ENCODE measurements at places on chromosomes 4 and X.

DNA sequence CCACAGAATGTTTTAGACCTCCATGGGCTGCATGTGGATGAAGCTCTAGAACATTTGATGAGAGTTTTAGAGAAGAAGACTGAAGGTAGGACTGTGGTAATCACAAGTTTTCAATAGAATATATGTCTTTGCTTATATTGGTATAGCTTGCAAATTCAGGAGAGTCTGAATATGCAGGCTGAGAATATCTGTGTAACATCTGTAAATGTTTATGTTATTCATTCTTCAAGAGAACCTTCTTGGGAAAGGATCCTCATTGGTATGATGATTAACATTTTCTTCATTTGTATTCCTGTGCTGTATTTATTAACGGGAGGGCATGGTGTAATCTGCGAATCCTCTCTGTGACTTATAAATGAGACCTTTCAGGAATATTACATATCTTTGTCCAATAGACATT is 52.1 kb upstream of the RHOH start:
- DNase-seq, result no peak

DNA sequence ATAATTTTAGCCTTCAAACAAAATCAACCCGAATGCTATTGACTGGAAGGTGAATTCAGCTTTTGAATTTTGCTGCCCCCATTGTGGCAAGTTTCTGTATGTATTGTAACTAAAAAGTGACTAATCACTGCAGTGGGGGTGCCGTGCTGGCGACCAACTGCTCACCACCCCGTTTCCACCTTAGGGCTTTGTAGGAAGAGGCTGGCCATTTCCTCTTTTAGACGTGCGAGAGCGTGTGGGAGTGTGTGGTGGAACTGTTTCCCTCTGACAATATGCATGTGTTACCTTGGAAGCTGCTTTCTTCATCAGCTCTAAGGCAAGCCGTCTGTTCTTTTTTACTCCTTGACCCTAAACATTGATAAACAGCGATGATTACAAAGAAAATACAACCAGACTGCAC is 78.8 kb downstream of the SEL1L3 start:
- no peak for DNase-seq

GRCh38 chrX:118182025-118182424 is 65.4 kb upstream of the KLHL13 start:
- no peak for DNase-seq

DNA sequence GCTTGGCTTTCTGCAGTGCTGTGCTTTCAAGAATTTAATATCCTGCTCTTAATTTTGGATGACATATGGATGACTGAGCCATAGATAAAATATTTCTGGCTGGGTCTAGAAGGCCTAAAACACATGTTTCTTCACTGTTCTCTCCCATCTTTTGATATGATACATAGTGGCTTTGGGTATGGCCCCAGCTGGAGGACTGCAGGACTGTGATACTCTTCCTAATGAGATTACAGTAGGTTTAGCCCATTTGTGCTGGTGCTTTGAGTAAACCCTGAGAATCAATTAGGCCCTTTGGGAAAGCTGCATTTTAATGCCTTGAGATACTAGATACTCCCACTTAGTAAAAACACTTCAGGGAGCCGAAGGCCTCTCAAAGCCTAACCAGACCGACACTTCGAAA is 38.0 kb downstream of the KIT start:
- no peak for DNase-seq

DNA sequence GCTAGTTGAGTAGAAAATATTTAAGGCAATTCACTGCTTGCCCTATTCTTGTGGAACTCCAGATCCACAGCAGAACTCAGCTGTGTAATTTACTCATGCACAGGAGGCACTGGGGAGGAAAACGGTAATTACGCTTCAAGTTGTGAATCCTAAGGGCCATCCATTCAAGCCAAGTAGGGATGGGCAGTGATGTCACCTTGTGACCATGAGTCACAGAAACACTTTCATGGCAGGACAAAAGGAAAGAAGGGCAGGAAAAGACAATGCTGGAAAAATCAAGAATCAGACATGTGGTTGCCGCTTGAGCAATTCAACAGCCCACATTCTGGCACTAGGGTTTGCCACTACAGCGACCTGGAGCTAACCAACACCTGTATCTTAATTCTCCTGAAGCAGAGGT is 1.4 kb downstream of the PAQR3 start:
- DNase-seq, result no peak

- no peak for DNase-seq
Observed at GRCh38 chrX:11532291-11533078, 133.2 kb downstream of the ARHGAP6 start.

DNA sequence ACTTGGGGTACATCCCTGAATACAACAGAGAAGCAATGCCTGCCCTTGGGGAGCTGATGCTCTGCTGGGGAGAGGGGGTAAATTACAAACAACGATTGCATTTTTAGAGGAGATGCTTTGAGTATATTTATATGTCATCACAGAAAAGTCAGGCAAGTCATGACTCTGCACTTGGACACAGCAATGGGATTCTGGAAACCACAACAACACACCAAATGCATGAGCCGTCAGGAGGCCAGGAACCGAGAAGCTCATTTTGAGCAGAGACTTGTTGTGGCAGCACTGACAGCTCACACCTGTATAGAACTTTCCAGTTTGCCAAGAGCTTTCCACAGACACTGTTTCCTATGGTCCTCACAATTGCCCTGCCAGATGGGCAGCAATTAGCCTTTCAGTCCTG is 113.2 kb upstream of the RBPJ start:
- no peak for DNase-seq

GRCh38 chr4:154686838-154687237 is 57.0 kb upstream of the LRAT start:
- DNase-seq, result no peak

GRCh38 chrX:41333003-41333743 is 789 bp upstream of the DDX3X start:
- DNase-seq, result peak; percentile 87

DNA sequence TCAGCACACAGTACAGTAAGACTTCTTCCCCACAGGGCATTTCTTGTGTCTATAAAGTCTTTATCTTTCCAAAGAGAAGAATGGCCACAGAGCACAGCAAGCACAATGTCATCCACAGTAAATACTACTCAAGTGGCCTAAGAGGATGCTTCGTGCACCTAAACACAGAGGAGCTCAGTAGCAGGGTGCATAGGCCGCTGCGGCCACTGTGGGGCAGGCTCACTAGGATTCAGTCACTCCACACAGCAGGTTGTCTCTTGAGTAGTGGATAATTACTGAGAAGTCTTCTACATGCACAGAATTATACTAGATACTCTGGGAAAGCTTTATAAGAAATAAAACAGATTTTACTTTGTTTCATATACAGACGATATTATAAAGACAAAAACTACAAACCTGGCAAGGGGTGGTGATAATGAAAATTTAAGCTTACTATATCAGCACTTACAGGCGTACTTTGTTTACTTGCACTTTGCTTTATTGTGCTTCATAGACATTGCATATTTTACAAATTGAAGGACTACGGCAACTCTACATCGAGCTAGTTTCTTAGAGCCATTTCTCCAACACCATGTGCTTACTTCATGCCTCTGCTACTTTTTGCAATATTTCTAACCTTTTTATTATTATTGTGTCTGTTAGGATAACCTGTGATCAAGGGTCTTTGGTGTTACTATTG is 78.5 kb downstream of the PRDM5 start:
- DNase-seq, result no peak

- DNase-seq, result peak; percentile 27
Observed at GRCh38 chrX:119692191-119693039, 553 bp downstream of the SEPTIN6 start.

GRCh38 chr4:184347251-184348239 is 126.8 kb downstream of the IRF2 start:
- no peak for DNase-seq

DNA sequence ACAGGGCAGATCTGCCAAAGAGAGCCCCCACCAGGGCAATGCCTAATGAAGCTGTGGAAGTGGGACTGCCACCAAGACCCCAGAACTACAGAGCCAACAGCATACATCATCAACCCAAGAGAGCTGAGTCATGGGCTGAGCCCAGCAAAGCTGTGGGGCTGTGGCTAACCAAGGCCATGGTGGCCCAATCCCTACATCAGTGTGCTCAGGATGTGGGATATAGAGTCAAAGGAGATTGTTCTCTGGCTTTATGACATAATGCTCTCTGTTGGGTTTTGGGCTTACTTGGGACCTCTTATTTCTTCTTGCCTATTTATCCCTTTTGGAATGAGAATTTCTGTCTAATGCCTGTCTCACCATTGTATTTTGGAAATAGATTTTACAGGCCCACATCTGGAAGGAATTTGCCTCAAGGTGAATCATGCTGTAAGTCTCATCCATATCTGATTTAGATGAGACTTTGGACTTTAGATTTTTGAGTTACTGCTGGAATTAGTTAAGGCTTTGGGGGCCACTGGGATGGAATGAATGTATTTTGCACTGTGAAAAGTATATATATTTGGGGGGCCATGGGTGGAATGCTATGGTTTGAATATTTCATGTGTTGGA is 5.4 kb upstream of the PRDM5 start:
- DNase-seq, result no peak

DNA sequence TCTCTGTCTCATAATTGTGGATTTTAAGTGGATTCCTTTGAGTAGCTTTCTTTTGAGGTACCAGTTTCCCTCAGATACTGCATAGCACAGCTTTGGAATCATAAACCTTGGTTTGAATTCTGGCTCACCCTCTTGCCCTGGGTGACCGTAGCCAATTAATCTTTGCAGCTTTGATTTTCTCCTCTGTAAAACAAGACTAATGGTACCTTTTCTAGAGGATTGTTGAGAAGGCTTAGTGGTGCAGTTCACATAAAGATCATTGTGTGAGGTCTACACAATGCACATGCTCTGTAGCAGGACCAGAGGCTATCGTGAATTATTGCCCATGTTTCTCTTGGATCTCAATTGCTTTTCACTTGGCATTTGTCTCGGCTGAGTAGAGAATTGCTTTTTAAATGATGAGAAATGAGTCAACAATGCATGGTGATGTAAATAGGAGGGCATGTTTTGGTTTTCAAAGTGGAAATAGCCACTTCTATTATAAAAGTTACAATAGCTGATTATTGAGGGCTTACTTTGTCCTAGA is 47.9 kb downstream of the TMEM131L start:
- DNase-seq, result no peak

DNA sequence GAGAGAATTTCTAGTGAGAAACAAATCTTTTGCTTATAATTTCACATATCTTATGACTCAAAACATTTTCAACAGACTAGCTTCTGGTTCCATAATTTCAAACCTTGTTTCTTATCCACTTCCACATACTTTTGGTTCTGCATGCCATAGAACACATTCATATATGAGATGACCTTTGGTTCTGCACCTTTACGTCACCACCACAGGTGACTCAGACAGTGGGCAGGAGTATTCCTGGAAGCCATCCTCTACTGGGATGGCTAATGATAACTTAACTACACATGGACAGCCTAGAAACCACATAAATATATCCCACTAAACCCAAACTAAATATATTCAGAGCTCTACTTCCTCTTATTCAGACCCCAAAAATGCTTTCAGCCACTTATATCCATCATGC is 133.3 kb downstream of the DCK start:
- no peak for DNase-seq

- DNase-seq, result no peak
Observed at GRCh38 chr4:151195801-151196200, 81.2 kb upstream of the PRSS48 start.

DNA sequence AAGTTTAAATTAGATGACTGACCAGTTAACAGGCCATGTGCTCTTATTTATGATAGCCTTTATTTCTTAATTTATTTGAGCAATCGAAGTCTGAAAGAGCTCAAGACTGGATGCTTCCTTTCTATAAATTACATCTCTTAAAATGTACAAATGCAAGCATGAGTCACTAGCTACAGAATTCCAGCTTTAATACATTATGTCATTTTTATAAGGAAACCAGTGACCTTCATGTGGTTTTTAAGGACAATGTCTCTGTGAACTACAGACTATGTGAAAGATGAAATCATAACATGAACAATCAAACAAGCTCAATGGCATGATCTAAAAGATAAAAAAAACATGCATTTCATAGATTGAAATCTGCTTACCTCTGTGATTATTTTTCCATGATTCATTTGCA is 15.4 kb downstream of the HTR2C start:
- no peak for DNase-seq

- DNase-seq, result no peak
Observed at GRCh38 chrX:45801554-45801953, 600.9 kb upstream of the DIPK2B start.

- DNase-seq, result no peak
Observed at GRCh38 chrX:125236955-125237354, 82.7 kb upstream of the TEX13C start.

DNA sequence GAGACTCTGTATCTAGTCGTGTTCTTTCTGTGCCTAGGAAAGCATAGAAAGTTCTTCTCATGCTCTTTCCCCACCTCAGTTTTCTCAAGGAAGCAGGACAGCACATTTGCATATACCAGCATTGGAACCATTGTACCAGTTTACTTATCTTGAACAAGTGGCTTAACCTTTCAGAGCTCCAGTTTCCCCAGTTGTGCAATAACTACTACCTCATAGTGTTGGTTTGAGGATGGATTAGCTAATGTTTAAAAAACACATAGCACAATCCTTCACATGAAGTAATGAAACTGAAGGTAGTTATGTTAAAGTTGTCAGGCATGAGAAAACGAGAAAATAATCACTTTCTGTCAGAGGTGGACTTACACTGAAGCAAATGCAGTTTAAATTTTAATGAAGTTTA is 92.2 kb upstream of the H2AZ1 start:
- no peak for DNase-seq

GRCh38 chr4:7045961-7046921 is 3.1 kb downstream of the TADA2B start:
- no peak for DNase-seq

DNA sequence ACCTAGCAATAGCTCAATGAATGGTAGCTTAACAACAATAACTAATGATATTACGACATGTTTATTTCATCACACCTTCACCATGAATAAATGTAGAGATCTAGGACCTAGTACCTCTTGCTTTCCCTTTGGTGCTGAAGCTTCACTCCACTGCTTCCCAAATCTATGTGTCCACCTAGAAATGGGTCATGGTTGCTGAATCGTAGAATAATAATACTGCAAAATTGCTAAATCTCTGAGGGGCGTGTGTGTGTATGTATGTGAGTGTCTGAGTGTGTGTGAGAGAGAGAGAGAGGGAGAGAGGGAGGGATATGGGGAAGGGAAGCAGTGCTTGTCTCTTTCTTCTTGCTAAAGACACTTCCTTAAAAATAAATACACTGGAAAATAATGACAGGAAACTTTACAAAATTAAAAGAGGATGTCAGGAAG is 109.3 kb upstream of the BMP2K start:
- DNase-seq, result no peak

DNA sequence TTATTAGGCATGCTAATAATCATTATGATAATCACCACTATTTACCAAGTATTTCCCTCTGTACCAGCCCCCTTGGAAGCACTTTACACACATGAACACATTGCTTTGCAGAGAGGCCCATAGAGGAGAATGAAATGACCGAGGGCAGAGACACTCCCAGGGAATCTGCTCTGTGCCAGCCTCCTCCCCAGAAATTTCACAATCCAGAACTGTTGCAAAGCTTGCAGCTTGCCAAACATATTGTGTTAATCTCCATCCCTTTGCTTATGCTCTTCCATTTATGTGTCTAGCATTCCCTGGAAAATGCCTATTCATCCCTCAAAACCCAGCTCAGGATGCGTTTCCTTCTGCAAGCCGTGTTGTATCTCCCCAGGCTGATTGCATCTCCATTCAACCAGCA is 37.8 kb downstream of the CYTL1 start:
- DNase-seq, result no peak

Data from T-helper 2 cell (primary cell).